ENCODE measurements at places on chromosomes 3 and 15. TPM values are rescaled to one million over a fixed set of nuclear protein-coding genes. Genes with fewer than 3 reads are reported as not detected.

The UROC1 gene
- total RNA-seq = not detected

DNA sequence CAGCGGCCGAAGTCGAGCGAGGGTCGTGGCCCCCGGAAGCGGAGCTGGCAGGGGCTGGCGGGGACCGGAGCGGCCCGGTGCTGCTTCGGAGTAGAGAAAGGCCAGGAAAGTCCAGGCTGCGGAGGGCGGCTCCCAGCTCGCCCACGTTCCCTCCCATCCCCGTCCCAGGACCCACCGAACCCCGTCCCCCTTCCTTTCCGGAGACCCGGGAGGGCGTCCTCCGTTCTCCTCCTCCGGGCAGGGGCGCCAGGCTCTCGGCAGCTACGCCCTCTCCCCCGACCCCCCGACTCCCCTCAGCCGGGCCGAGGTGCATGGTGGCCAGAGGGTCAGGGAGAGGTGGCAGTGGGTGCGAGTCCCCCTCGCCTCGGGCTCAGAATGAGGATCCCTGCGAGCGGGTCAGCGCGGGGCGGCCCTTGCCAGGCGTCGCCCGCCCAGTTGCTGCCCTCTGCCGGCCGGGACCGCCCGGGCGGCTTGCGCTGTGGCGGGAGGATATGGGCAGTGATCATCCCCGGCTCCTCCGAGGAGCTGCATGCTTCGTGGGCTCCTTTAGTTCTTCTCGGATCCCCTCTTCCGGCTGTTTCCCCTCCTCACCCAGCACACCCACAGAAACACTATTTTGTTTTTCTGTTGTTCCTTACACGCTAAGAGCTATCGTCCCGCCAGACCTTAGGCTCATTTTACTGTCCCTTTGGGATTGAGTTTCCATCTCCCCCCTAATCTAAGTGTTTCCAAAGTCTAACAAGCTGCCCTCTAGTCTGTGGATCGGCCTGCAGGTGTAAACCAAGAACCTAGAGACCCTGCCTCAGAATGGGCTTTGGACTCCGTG lies 744 bp upstream of the ALDH1A2 start:
- DNase-seq = peak; percentile 67

GRCh38 chr15:90742087-90742486 lies 24.9 kb downstream of the BLM start:
- DNase-seq = no peak

DNA sequence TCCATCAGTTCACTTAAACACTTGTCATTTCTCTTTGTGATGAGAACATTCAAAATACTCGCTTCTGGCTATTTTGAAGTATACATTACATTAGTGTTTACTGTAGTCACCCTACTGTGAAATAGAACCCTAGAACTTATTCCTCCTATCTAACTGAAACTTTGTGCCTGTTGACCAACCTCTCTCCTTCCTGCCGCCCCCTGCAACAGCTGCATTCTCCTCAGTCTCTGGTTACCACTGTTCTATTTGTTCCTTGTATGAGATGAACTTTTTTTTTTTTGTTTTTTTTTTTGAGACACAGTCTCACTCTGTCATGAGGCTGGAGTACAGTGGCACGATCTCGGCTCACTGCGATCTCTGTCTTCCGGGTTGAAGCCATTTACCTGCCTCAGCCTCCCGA lies 2.9 kb downstream of the RAD51 start:
- DNase-seq = no peak

GRCh38 chr3:49471856-49472495 lies 1.9 kb downstream of the DAG1 start:
- DNase-seq = no peak

The MAP1A gene
- 1.8 TPM for total RNA-seq

DNA sequence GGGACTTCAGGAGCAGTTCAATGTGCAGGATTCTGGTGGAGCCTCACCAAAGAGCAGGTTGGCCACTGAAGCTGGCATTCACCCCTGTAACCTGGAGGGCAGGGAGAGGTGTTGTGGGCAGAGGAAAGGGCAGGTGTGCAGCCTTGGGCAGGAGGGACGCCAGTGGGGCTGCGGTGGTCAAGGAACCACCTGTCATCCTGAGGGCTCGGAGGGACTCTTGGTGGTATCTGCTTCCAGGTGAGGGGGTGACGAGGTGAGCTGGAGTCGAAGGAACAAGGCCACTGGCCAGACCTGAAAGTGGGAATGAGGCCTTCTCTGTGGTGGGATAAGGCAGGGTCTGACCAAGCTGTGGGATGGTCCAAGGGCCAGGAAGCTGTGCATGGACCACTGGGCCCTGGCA lies 269.5 kb downstream of the PLCL2 start:
- DNase-seq = no peak

GRCh38 chr3:194447161-194447560 lies 39.6 kb downstream of the ATP13A3 start:
- no peak for DNase-seq

DNA sequence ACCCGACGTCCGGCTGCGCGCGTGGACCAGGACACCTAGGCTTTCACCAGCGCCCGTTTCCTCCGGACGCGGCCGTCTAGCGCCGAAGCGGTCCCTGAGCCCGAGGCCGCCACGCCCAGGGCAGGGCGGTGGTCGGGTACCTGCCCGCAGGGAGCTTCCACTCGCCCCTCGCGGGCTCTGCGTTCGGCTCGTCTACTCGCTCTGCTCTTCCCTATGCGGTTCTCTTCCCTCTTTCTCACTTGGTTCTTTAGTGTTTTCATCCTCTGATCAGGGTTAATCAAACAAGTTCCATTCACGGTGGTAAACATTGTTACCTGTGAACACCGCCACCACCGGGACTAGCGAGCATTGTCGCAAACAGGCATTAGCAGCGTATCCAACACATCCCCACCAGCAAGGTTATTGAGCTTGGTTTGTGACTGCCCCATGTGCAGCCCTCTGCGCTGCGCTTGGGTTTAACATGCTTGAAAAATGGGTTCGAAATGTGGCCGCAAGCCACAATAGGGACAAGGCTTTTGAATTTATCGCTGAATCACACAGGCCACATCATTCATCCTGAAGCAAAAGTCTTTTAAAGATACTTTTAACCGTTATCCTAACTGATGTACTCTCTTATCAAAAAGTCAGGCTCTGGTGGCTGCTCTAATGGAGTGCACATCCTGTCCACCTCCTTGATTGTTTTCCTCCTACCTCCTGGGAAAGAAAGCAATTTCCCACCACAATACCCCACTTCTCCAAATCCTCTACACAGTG lies 843 bp upstream of the CD47 start:
- no peak for DNase-seq

DNA sequence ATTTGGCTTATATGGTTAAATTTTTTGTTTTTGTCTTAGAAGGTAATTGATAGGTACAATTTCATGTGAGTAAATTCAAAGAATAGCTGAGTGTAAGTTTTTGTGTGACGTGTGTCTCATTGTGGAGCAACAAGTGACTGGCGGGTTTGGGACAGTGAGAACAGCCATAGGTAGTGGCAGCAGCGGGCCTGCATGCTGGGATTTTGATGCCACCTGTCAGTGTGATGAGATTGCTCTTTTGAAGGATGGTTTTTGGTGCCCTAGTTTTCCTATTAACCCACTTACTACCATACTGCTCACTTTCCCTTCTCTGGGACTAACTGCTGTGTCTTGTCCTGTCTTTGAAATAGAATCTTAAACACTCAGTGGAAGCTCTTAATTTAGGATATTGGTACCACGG lies 522.6 kb downstream of the NAALADL2 start:
- DNase-seq = no peak

DNA sequence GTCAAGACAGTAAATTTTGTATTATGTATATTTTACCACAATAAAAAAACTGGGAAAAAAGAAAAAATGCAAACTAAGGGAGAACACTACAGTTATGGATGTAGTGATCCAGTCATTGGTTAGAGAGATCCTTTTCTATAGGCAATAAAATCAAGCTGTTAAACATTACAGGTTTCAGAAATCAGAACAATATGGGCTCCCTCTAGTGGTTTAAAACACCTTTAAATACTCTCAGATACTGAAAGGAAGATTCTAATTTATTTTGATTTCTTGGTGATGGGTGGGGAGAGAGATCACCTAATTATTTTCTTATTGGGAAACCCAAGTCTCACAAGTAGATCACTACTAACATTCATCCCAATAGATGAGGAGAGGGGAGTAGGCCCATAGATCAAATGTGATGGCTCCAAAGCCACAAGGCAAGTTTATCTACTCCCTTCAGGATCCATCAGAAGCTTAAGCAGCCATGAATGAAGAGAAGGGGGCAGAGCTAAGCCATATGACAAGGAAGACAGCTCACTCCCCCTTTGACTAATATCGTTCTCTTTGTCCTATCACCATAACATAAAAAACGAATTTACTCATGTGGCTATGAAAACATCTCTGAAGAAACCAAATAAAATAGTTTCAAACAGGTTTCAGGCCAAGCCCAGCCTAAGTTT lies 118.6 kb downstream of the ANO10 start:
- DNase-seq = no peak

GRCh38 chr3:113104357-113105092 lies 106.8 kb upstream of the BOC start:
- DNase-seq = no peak

The CORO2B gene
- total RNA-seq = not detected

- no peak for DNase-seq
These were observed 463.1 kb upstream of the GOLIM4 start for GRCh38 chr3:168558728-168559411.

The CHRM5 gene
- total RNA-seq = not detected

The TMIE gene
- total RNA-seq = 1.5 TPM

DNA sequence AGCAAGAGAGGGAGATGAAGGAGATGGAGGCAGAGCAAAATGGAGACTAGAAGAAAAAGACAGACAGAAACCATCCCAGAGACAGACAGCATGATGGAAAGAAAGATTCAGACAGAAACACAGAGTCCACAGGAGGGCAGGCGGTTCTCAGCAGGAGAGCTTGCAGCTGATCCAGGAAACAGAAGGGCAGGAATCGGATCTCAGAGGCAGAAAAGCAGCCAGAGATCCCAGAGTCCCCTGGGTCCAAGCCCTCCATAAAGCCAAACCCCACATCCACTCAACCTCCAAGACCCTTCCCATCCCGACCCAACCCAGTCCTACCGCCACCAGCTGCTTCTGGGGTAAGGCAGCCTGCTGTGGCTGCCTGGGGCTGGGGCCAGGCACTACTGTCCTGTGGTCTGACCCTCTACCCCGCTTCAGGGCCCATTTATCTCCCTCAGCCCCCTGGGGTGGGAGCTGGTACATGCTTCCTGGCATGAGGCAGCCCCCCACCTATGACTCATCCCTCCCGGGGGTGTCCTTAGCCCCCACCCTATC lies at the start of gene UCN2:
TSS of gene UCN2 (minus strand) at position 400 of the 537 bp plus-strand sequence. CDS start 657 bp downstream, outside the sequence.
- no peak for DNase-seq

GRCh38 chr3:128420289-128420688 lies 46.4 kb downstream of the DNAJB8 start:
- no peak for DNase-seq

The ERICH6 gene
- 0.19 TPM for total RNA-seq

DNA sequence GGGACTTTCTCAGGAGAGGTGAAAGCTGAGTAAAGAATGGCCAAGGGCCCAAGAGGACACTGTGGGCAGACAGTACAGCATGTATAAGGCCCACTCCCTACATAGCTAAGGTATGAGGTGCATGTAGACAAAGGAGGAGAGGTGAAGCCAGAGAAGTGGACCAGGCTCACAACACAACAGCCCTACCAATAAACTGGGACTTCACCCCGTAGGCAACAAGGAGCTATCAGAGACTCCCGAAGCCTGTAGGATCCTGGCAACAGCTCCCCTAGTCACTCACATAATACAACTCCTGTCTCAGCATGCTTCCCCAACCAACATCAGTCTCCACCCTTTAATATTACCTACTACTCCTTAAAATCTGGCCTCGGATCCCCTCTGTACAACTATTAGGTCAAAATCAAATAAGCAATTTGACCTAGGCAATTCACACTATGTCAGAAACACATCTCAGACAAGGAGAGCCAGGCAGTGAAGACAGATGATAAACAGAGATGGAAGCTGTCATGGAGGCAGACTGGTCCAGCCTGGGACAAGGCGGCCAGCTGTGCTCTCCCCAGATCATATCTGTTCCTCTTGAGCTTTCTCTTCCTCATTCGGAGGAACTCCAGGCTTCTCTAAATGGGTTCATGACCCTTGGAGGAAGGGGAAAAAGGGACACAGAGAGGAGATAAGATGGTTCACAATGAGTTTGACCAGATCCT lies 1.4 kb downstream of the XXYLT1 start:
- DNase-seq = no peak

DNA sequence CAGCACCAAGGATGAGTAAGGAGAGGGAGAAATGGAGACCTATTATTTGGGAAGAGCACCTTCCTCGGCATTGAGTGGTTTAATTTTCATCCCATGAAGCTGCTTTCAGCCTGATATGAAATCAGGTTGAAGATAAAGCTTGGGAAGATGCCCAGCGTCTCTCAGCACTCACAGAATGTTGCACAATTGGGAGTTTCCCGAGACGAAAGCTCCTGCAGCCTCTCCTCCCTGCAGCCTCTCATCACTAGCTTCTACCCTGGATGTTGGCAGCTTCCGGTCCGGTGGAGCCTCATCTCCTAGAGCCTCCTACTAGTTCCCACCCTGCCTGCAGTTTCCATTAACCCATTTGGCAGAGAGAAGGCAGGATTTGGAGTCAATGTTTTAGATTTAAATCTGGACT lies 40.3 kb downstream of the EDEM1 start:
- no peak for DNase-seq

DNA sequence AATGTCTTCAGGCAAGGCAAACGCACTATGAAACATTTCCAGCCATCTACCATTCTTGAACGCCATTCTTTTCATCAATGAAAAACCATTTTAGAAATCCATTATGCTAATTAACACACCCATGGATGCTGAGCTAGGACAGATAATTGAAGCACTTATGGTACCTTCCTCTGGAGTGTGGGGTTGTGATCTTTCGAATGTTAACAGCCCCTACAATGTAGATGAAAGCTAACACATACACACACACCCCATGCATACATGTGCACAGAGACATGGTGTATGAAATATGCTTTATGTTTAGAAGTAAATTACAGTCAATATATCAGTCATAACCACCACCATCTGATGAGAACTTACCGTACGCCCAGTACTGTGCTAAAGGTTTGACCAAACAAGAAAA lies 189.1 kb downstream of the SHQ1 start:
- no peak for DNase-seq

The EID1 gene
- total RNA-seq = 93.6 TPM

- DNase-seq = no peak
These were observed 61.5 kb upstream of the GALNT15 start for GRCh38 chr3:16112910-16113504.

- no peak for DNase-seq
These were observed 127.4 kb upstream of the FEZF2 start for GRCh38 chr3:62500556-62501288.

DNA sequence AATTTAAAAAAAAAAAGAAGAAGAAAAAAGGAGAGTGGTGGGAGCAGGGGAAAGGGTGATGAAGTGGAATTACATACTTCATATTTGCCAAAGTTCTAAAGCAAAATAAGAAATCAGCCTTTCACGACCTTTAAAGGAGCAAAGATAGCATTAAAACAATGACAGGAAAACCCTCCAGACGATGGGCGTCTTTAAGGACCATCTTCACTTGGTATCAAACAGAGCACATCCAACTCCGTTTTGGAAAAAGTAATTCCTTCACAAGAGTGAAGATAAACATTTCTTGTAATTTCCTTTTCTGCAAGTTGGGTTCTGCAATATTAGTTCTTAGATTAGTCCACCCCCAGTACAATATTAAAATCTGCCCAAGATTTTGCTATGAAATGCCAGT lies 32.8 kb downstream of the FRMD4B start:
- no peak for DNase-seq

The IQCH gene
- 3.6 TPM for total RNA-seq
